Activated naive CD4-positive, alpha-beta T cell treated with anti-CD3 and anti-CD28 coated beads, Interleukin-2, amount 10 ng/mL, durations not matched to agents 7 days and 5 days (primary cell): ENCODE measurements at places on chromosomes 3 and 15.

- no peak overlapping the region for H3K27ac ChIP-seq
- peaks cover 10% of the 10 kb centered on the region for H3K27me3 ChIP-seq
- H3K4me3 ChIP-seq = no peak overlapping the region
Measured at GRCh38 chr3:159824333-159824732, 164.3 kb upstream of the IL12A start.

DNA sequence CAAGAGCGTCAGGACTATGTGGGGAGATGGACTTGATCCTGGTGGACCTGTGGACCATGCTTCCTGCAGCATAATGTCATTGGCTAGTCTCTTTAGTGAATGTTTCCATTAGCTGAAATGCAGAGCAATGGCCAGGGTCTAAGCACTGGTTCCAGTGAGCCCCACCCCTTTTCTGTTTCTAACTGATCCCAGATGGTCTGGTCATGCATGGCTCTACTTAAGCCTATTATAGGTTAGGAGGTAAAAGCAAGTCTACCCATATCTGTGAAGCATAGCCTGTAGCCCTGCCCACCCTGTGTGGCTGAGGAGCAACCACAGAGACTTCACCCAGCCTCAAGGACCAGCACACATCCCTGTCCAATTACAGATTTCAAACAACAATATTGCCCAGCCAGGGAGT is 419.2 kb downstream of the ZNF385D start:
- no peaks in the 10 kb centered on the region for H3K36me3 ChIP-seq
- H3K27me3 ChIP-seq = no peaks in the 10 kb centered on the region
- H3K27ac ChIP-seq = no peak overlapping the region

DNA sequence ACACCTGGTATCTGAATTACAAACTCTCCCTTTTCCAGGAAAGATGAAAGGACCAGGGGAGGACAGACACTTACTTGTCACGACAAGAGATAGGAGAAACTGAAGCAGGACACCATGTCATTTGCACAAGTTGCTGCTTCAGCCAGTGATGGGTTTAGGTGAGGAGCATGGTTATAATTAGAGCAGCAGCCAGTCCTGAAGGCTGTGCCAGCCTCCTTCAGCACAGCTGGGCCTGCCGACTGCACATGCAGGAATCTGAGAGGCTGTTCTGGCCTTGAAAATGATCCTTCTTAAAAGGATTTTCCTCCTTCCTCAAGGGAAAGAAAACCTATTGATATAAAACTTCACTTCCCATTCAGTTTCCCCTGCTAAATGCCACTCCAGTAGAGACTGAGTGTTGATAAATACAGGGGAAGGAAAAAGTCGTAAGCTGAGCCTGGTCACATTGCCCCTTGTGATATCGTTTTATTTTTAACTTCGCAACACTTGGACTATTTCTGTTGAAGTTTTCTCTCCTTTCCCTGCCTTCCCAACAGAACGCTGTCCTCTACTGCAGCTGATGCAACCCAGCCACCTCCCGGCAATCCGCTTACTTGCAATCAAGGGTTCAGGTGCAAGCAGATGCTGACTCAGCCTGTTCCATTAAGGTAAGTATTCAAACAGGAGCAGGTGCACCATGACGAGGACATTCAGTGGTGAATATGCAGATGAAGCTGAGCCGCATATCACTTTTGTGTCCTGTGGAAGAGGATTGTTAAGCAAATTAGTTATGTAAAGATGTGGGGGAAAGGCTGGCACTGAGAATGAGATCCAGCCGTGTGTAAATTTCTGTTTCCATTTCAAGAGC is at the start of gene FBXO40:
Gene FBXO40, plus strand, starts transcription at position 524 of the 847 bp plus-strand sequence. CDS start 27,197 bp downstream, outside the sequence.
- H3K27ac ChIP-seq = no peak within 1 kb of the TSS
- no peak for DNase-seq
- H3K4me1 ChIP-seq = no peaks in the 10 kb centered on the region

- H3K36me3 ChIP-seq = no peaks in the 10 kb centered on the region
- no peak for DNase-seq
Measured at GRCh38 chr3:177783767-177784166, 586.5 kb upstream of the TBL1XR1 start.

DNA sequence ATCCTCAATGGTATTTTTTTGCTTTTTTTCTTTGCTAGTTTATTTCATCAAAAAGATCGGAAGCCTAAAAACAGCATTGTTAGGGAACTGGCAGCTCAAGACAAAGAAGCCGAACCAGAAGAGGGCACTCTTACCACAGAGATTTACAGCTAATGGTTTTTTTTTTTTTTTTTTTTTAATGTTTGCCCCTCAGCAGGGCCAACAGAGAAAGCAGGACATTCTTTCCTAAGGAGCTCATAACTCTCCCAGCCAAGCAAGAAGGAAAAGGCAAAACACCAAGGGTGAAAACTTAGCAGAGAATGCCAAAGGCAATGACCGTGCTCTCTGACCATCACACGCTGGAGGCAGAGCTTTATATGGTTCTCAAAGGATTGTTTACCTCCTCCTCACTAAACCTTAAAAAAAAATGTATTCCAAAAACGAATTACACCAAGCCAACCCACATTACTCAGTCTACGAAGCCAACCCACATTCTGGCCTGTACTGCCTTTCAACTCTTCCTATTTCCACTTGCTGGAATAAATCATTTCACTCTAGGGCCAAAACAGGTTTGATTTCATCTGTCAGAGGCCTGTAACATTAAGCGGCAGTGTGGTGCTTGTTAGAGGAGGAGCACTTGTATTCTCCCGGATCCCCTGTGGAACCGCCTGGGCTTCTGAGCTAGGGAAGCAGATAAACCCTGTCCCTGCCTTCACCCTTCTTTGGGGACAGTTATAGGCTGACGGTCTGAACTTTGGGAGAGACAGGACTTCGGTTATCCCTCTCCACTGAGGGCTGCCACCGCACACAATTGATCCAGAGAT is 35.6 kb upstream of the GYG1 start:
- DNase-seq = peak; percentile 34
- peaks cover 9% of the 10 kb centered on the region for H3K4me1 ChIP-seq
- H3K27ac ChIP-seq = no peak overlapping the region
- peaks cover 3% of the 10 kb centered on the region for H3K27me3 ChIP-seq
- no peak overlapping the region for H3K4me3 ChIP-seq

DNA sequence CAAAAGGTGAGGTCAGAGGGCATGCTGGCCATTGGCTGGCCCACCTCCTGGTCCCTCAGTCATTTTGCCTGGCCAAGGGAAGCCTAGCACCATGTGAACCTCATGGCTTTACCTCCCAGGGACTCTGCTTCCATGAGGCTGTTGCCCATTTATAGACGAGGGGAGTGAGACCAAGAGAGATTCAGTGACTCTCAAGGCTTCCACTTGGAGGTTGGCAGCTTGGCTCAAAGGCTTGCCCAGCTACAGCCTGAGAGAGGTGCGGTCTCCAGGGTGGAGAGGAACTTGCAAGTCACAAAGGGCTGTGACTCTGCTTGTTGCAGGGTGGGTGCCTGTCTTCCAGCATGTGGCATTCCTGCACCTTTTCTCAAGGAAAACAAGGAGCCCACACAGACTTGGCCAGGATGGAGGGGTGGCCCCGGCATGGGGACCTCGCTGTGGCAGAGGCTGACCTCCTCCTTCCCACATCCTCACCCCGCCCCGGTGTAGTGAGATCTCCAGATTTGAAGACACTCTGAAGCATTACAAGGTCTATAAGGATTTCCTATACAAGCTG is 24.5 kb downstream of the CFAP100 start:
- no peaks in the 10 kb centered on the region for H3K36me3 ChIP-seq
- no peak overlapping the region for H3K27ac ChIP-seq
- H3K27me3 ChIP-seq = peaks cover 30% of the 10 kb centered on the region
- H3K4me3 ChIP-seq = no peak overlapping the region
- no peak for DNase-seq

- no peak for DNase-seq
- H3K36me3 ChIP-seq = no peaks in the 10 kb centered on the region
- H3K27ac ChIP-seq = no peak overlapping the region
- H3K4me3 ChIP-seq = no peak overlapping the region
- no peaks in the 10 kb centered on the region for H3K4me1 ChIP-seq
Measured at GRCh38 chr3:123390865-123391600, 57.9 kb downstream of the ADCY5 start.

DNA sequence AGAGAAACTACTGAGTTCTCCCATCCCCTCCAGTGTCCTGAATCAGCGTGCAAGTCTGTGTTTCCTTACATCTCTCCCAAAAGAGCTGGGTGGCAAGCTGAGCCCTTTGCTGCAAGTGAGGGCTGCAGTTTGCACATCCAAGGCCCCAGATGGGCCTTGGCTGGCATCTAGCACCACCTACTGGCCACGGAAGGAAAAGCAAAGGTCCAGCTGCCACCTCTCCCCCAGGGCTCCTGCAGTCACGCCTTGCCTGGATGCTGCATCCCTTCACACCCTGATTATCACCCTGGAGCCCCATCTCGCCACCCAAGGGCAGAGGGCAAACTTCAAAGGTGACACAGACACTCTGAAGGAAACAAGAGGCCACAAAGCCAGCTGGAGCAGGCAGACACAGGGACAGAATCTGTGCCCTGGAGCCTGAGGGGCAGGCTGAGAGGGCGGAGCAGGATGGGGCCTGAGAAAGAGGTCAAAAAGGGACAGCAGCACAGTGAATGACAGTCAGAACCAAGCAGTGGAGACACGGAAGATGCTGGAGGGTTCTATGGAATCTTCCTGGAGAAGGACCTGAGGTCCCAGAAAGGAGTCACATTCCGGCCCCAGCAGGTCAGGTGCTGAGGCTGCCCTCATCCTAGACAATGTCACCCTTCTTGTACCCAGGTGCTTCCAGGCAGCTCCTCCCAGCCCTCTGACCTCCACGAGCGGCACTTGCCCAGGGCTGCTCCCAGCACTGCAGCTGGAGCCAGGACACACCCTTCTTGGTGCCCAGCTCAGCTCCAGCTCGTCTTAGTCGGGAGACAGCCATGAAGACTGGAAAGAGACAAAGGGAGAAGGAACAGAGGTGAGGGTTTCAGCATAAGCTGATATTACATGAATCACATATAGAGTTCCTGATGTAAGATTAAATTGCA is 18.3 kb upstream of the NTRK3 start:
- no peak overlapping the region for H3K27ac ChIP-seq
- H3K4me1 ChIP-seq = no peaks in the 10 kb centered on the region
- H3K27me3 ChIP-seq = peaks cover 47% of the 10 kb centered on the region
- no peak overlapping the region for H3K4me3 ChIP-seq
- no peaks in the 10 kb centered on the region for H3K36me3 ChIP-seq

DNA sequence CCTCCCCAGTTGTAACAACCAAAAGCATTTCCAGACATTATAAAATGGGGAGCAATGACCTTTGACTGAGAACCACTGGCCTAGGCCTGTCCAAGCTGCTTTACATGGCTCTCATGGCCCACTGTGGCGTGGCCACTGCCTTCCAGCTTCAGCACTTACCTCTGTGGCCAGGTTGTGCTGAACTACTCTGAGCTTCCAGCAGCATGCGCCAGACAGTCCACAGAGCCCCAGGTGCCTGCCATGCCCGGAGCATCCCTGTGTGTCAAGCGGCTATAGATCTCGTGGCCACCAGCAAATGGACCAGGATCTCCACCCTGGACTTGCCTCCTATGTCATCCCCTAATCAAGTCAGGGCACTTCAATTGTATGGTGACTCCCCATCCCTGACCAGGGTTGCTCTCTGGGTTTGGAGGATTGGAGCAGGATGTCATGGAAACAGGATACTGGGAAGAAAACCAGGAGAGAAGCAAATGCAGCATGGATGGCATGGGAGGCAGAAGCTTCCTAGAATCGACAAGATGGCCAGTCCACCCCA is 199.7 kb downstream of the UACA start:
- peaks cover 6% of the 10 kb centered on the region for H3K4me1 ChIP-seq
- no peak for DNase-seq
- no peak overlapping the region for H3K4me3 ChIP-seq
- H3K36me3 ChIP-seq = no peaks in the 10 kb centered on the region
- peaks cover 43% of the 10 kb centered on the region for H3K27me3 ChIP-seq
